Naive thymus-derived CD4-positive, alpha-beta T cell (primary cell): ENCODE measurements at places on chromosomes 1 and 21. TPM values are rescaled to one million over a fixed set of nuclear protein-coding genes. Genes with fewer than 3 reads are reported as not detected.

- no peaks in the 10 kb centered on the region for H3K36me3 ChIP-seq
- H3K27ac ChIP-seq, result peak overlapping the region; percentile 79
- H3K27me3 ChIP-seq, result no peaks in the 10 kb centered on the region
- H3K4me3 ChIP-seq, result peak overlapping the region; percentile 74
- peaks cover 11% of the 10 kb centered on the region for H3K4me1 ChIP-seq
Observed at GRCh38 chr1:28370239-28371009, 884 bp downstream of the PHACTR4 start.

DNA sequence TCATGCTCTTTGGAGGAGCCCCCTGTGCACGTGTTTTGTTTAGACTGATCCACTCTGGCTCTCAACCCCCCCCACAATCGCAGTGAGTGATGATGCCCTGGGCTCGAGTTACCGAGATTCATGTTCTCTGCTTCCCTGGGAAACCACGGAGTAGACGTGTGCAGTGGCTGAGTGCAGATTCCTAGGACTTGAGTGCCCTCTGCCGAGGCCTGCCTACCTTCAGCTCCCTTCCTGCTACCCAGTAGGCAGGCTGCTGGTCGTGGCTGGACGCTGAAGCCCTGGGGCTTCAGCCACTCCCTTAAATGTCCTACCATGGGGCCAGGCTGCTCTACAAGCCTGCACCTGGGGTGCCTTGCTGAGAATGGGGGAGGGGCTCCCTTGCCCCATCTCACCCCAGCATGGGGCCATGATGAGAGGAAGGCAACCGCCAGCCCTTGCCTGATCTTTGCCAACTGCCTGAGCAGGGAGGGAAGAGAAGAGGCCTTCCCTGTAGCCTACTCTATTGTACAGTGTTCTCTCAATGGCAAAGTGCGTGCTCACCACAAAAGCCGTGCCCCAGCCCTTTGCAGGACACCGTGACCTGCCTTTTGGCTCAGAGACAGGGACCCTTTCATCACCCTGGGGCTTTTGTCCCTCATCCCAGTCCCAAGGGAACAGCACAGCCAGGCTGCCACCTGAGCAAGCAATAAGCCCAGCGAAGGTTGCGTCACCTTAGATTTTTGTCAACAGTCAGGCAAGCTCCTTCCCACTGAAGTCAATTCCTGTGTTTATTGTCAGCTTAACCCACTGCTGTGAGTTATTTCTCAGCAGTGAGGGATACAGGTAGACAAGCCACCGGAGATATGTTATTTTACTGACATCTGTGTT is 4.1 kb upstream of the GRIK3 start:
- H3K27me3 ChIP-seq, result no peaks in the 10 kb centered on the region
- no peak overlapping the region for H3K27ac ChIP-seq
- DNase-seq, result no peak
- no peaks in the 10 kb centered on the region for H3K4me1 ChIP-seq
- H3K36me3 ChIP-seq, result no peaks in the 10 kb centered on the region

Gene S100A1
- not detected for total RNA-seq

DNA sequence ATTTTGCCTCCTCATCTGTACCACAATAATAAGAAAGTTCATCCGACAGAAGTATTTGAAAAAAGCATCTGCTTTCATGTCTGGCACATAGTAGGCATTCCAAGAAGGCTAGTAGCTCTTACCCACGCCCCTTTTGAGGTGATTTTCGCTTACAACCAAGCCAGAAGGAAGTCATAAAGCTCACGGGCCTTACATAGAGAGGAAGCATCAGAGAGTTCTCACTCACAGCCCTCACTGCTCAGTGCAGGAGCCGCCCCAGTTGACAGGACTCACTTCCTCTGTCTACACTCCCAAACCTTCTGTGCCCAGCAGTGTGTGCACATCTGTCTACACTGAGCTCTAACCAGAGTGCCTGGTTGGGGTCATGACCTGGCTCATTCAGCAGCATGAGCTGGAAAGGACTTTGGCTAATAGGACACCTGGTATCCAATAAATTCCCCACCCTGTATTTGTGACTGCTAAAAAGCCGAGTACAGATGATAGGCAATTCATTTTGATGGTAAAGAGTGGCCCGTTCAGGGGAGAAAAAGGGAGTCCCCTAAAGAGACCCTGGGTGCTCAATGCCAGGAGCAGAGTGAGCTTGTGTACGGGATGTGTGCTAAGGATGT is 36.8 kb upstream of the DUSP10 start:
- peak; percentile 43 for DNase-seq
- H3K27me3 ChIP-seq, result no peaks in the 10 kb centered on the region
- H3K4me3 ChIP-seq, result peak overlapping the region; percentile 19
- no peaks in the 10 kb centered on the region for H3K36me3 ChIP-seq

Gene SPATA17
- total RNA-seq, result not detected

Gene FMOD
- total RNA-seq, result not detected in 2 replicates
